ENCODE measurements at places on chromosomes 7 and 10. TPM values are rescaled to one million over a fixed set of nuclear protein-coding genes. Genes with fewer than 3 reads are reported as not detected.

Gene GNGT1
- not detected for total RNA-seq

Gene EGFR
- total RNA-seq, result 84.1 TPM

Gene AS3MT
- 4.0 TPM for total RNA-seq

Gene UCN3
- not detected for total RNA-seq

Gene STRIP2
- 1.4 TPM for total RNA-seq

Gene SPOCK2
- not detected for total RNA-seq

Gene ANKIB1
- 62.6 TPM for total RNA-seq

GRCh38 chr10:124332426-124332825, 86.3 kb downstream of the OAT start:
- no peak overlapping the region for H3K4me3 ChIP-seq
- peak; percentile 52 for DNase-seq
- H3K27ac ChIP-seq, result peak overlapping the region; percentile 22
- no peaks in the 10 kb centered on the region for H3K36me3 ChIP-seq
- H3K4me1 ChIP-seq, result peaks cover 12% of the 10 kb centered on the region

DNA sequence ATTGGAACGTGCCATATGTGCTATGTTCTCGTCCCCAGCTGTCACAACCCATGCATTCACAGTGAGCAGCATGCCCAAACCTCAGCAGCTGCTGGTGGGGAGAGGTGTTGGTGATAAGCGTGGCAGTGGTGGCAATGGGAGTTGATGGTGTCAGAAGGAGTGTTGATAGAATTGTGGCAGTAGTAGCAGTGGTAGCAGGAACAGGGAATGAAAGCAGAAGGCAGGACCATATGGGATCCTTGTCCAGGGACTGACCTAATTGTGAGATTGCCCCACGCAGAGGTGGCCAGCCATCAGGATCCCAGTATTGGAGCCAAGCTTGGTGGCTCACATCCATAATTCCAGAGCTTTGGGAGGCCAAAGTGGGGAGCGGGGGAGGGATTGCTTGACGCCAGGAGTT, 276.3 kb downstream of the GALNT17 start:
- no peaks in the 10 kb centered on the region for H3K36me3 ChIP-seq
- H3K4me1 ChIP-seq, result no peaks in the 10 kb centered on the region
- H3K27me3 ChIP-seq, result peaks cover 2% of the 10 kb centered on the region
- DNase-seq, result no peak
- no peak overlapping the region for H3K27ac ChIP-seq

DNA sequence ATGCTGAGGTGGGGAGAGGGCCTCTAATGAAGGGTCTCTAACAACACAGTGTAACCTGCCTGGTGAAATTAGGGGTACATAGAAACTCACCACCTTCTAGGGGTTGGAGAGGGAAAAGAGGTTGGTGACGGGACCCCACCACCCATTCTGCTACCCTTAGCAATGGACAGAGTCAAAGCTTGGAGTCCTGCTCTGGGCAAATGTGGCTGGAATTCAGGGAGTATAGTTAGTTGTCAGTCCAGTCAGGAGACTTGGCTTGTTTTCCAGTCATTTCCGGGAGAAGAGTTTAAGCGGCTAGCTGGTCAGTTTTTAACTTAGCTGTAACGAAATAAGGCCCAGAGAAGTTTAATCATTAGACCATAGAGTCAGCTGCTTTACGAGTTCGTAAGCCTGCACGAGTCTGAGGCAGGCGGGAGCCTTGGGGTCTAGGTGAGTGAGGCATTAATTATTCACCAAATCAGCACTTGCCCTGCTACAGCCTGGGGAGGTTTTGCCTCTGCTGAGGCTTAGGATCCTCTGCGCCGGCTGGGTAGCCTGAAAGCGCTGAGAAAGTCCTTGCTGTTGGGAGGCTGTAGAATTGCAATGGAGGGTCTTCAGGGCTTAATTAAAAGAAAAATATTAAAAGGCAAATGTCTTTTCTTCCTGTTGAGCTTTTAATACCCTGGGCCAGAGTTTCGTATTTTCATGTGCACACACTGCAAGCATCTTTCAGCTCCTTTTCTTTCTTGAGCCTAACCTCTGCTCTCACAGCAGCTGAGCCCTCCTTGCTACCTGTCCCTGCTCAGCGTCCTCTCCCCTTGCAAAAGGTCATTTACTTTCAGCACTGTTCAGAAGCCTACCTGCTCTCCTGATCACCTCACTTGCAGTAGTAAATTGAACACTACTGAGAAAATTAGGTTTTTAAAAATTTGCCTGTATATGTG, 1.5 kb upstream of the LAMB1 start:
- H3K4me1 ChIP-seq, result peaks cover 40% of the 10 kb centered on the region
- DNase-seq, result peak; percentile 54
- H3K27ac ChIP-seq, result peak overlapping the region; percentile 23
- peaks cover 8% of the 10 kb centered on the region for H3K27me3 ChIP-seq

DNA sequence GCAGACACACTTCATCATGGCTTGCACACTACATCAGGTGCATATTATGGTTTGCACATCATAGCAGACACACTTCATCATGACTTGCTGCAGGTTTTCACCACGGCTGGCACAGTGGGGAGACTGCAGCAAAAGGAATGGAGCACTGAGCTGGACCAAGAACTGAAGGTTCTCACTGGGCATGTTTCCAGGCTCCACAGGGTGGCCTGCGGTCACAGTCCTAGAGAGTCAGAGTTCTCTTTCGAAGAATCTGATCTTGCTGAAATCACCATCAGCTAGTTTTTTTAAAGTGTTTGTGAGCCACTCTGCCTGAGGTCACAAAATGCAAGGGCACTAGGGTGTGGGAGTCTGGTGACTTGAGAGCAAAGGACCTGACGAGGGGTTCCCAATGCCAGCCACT, 140.4 kb upstream of the NPY start:
- H3K27ac ChIP-seq, result no peak overlapping the region
- no peaks in the 10 kb centered on the region for H3K4me1 ChIP-seq
- H3K4me3 ChIP-seq, result no peak overlapping the region
- no peak for DNase-seq

GRCh38 chr7:66296557-66296956, 91.4 kb downstream of the TPST1 start:
- no peak overlapping the region for H3K4me3 ChIP-seq
- peaks cover 21% of the 10 kb centered on the region for H3K4me1 ChIP-seq
- peaks cover 33% of the 10 kb centered on the region for H3K36me3 ChIP-seq
- no peak overlapping the region for H3K27ac ChIP-seq

- DNase-seq, result no peak
- H3K27ac ChIP-seq, result no peak overlapping the region
- H3K27me3 ChIP-seq, result peaks cover 1% of the 10 kb centered on the region
- H3K4me1 ChIP-seq, result no peaks in the 10 kb centered on the region
- no peaks in the 10 kb centered on the region for H3K36me3 ChIP-seq
- H3K4me3 ChIP-seq, result no peak overlapping the region
Observed at GRCh38 chr7:70421319-70421718, 710.6 kb upstream of the GALNT17 start.

GRCh38 chr10:34465678-34466077, 349.4 kb downstream of the PARD3 start:
- H3K27ac ChIP-seq, result no peak overlapping the region
- no peaks in the 10 kb centered on the region for H3K4me1 ChIP-seq
- peaks cover 12% of the 10 kb centered on the region for H3K36me3 ChIP-seq
- DNase-seq, result no peak
- peaks cover 2% of the 10 kb centered on the region for H3K27me3 ChIP-seq

DNA sequence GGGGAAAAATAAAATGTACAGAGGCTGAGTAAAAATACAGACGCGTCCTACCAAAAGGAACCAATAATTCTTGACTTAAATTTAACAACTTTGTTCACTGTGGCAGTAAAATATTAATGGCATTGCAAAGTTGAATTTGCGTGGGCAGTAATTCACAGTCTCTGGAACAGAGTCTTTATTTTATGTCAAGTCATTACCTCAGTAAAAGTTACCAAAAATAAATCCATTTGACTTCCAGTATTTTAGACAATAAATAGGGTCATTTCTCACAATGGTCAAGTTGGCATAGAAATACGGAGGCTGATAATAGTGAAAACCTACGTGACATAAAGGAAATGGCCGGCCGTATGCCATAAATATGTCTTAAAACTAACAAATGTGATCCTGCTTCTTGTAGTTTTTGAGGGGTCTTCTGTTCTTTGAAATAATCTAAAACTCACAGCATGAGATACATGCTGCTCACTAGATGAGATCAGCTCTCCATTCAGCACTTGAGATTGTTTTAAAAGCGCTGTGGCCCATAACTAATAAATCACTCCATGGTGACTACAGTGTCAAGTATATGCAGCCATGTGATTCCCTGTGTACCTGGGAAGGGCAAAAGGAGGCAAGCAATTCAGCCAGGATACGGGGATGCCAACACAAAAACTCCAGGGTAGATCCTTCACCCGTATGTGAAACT, 75.3 kb downstream of the DOCK4 start:
- no peaks in the 10 kb centered on the region for H3K36me3 ChIP-seq
- no peak for DNase-seq
- H3K27ac ChIP-seq, result no peak overlapping the region
- H3K4me1 ChIP-seq, result peaks cover 21% of the 10 kb centered on the region
- H3K27me3 ChIP-seq, result peaks cover 1% of the 10 kb centered on the region

DNA sequence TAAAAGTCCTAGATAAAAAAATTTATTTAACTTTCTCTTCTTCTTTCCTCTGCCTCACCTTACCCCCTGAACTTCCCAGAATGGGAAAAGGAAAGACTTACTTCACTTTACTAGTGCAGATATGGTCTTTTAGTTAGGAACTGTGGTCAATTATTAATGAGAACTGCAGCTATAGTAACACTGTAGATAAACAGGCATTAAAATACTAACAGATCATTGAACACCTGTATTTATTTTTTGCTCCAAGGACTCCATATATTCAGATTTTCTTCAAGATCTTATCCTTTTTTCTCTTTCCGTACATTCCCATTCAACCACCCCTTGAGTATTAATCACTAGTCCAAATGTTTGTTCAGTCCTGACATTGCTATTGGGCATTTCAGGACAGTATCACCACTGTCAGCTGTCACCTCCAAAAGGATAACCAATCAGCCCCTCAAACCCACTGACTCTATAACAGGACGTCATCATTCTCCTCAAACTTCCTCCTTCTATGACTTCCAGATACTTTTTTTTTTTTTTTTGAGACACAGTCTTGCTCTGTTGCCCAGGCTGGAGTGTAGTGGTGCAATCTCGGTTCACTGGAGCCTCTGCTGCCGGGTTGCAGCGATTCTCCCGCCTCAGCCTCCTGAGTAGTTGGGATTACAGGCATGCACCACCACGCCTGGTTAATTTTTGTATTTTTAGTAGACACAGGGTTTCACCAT, 4.2 kb downstream of the CPVL start:
- peaks cover 5% of the 10 kb centered on the region for H3K27me3 ChIP-seq
- H3K4me3 ChIP-seq, result no peak overlapping the region
- H3K36me3 ChIP-seq, result no peaks in the 10 kb centered on the region
- DNase-seq, result no peak
- H3K4me1 ChIP-seq, result no peaks in the 10 kb centered on the region

DNA sequence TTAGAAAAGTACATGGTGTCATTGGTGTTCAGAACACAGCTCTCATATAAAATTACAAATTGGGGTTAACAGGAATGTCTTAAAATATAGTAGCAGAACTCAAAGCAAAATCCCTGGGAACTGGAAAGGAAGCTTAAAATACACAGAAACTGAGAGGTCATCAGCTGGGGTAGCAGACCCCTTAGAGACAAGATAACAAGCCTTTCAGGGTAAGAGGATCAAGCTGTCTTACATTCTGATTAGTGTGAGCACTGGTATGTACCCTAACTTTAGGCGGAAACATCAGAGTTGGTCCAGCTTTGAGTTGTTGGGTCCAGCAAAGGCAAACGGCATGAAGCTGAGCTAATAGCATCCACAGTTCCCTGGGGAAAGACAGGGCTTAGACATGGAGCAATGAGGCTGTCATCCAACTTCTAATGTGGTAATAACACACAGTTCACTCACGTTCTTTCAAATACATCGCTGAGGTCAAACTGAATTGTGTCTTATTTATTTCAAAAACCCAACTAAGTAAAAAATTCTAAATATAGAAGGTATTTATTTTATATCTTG, 32.6 kb downstream of the ARHGAP21 start:
- H3K36me3 ChIP-seq, result peaks cover 10% of the 10 kb centered on the region
- no peak for DNase-seq
- H3K4me3 ChIP-seq, result no peak overlapping the region
- H3K27me3 ChIP-seq, result no peaks in the 10 kb centered on the region

DNA sequence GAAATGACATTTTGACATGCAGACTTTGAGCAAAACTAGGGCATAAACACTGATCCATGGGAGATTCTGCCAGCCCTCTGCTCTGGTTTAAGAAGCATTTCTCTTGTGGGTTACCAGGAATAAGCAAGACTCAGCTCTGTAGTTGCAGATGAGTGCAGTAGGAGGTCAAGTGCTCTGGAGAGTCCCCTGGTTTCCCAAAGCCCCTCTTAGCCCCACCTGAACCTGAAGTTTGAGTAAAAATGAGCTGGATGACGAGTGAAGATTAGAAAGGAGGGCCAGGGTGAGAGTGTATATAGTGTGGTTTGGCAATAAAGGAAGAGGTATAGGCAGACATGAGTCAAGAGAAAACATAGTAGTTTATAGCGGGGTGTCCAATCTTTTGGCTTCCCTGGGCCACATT, 220.3 kb downstream of the ARL4A start:
- H3K27me3 ChIP-seq, result peaks cover 1% of the 10 kb centered on the region
- H3K27ac ChIP-seq, result no peak overlapping the region
- no peaks in the 10 kb centered on the region for H3K4me1 ChIP-seq
- H3K4me3 ChIP-seq, result no peak overlapping the region
- no peak for DNase-seq

- no peaks in the 10 kb centered on the region for H3K27me3 ChIP-seq
- no peak for DNase-seq
- no peak overlapping the region for H3K27ac ChIP-seq
- H3K4me1 ChIP-seq, result no peaks in the 10 kb centered on the region
- H3K4me3 ChIP-seq, result no peak overlapping the region
Observed at GRCh38 chr7:158024881-158025280, 562.7 kb downstream of the PTPRN2 start.

GRCh38 chr7:115038158-115038557, 116.3 kb downstream of the MDFIC start:
- H3K36me3 ChIP-seq, result no peaks in the 10 kb centered on the region
- DNase-seq, result no peak
- H3K4me3 ChIP-seq, result no peak overlapping the region
- H3K4me1 ChIP-seq, result peaks cover 15% of the 10 kb centered on the region
- no peak overlapping the region for H3K27ac ChIP-seq
- H3K27me3 ChIP-seq, result no peaks in the 10 kb centered on the region

- no peak for DNase-seq
- no peaks in the 10 kb centered on the region for H3K36me3 ChIP-seq
- H3K4me3 ChIP-seq, result no peak overlapping the region
- peaks cover 7% of the 10 kb centered on the region for H3K27me3 ChIP-seq
Observed at GRCh38 chr7:8155836-8156235, 106.1 kb downstream of the ICA1 start.

- peak overlapping the region; percentile 3 for H3K27ac ChIP-seq
- no peaks in the 10 kb centered on the region for H3K36me3 ChIP-seq
- H3K4me1 ChIP-seq, result peaks cover 26% of the 10 kb centered on the region
- peak overlapping the region; percentile 31 for H3K4me3 ChIP-seq
- H3K27me3 ChIP-seq, result no peaks in the 10 kb centered on the region
- no peak for DNase-seq
Observed at GRCh38 chr7:111736552-111736874, 174.2 kb upstream of the IMMP2L start.

- H3K27me3 ChIP-seq, result peaks cover 20% of the 10 kb centered on the region
- no peaks in the 10 kb centered on the region for H3K36me3 ChIP-seq
- peaks cover 6% of the 10 kb centered on the region for H3K4me1 ChIP-seq
- H3K4me3 ChIP-seq, result no peak overlapping the region
- peak; percentile 23 for DNase-seq
Observed at GRCh38 chr7:139825666-139826290, 3.3 kb upstream of the TBXAS1 start.

- H3K27ac ChIP-seq, result no peak overlapping the region
- no peak overlapping the region for H3K4me3 ChIP-seq
- peaks cover 2% of the 10 kb centered on the region for H3K27me3 ChIP-seq
- no peak for DNase-seq
- H3K36me3 ChIP-seq, result no peaks in the 10 kb centered on the region
Observed at GRCh38 chr7:7051206-7051877, 131.0 kb upstream of the C1GALT1 start.

All from HFFc6 (cell line).